Stimulated activated CD4-positive, alpha-beta T cell treated with anti-CD3 and anti-CD28 coated beads, Interleukin-1b, Interleukin-23, amount 100 ng/mL, for 48 hours (primary cell): ENCODE measurements at places on chromosomes 4 and X.

DNA sequence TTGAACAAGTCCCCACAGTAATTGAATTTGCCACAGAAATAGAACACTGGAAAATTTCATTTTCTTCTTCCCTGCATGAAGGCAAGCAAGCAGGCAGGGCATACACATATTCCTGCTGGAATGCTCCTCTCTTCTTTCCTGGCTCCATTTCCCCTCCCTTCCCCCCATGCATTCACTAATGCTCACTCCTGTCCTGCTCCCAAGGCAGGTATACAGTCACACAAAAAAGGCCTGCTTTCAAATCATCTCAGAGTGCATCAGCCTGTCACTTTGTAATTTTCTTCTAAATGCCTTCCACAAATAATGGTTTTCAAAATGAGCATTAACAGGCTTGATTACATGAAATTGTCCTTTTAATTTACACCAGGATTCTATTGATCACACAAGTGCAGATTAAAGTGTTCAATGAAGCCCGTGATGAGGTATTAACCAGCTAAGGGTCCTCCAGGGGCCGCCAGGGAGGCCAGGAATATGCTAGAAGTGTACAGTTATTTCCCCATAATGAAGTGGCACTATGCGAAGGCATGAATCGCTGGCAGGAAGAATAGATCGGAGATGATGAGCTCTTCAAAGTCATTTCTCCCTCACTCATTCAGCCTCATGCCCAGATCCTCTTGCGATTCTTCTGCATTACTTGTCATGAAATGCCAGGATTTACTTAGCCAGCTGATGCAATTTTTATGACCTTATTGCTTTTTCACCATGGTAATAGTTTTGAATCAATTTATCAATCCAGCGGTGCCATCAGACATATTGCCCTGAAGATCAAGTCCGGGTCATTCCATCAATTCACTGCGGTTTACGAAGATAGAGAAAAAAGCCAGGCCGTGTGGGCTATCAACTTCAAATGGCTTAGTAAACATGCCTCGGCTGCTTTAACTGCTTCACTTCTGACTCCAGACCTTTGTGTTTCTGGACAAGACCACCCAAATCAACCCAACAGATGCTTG is 243.5 kb downstream of the GPAT3 start:
- DNase-seq: no peak

DNA sequence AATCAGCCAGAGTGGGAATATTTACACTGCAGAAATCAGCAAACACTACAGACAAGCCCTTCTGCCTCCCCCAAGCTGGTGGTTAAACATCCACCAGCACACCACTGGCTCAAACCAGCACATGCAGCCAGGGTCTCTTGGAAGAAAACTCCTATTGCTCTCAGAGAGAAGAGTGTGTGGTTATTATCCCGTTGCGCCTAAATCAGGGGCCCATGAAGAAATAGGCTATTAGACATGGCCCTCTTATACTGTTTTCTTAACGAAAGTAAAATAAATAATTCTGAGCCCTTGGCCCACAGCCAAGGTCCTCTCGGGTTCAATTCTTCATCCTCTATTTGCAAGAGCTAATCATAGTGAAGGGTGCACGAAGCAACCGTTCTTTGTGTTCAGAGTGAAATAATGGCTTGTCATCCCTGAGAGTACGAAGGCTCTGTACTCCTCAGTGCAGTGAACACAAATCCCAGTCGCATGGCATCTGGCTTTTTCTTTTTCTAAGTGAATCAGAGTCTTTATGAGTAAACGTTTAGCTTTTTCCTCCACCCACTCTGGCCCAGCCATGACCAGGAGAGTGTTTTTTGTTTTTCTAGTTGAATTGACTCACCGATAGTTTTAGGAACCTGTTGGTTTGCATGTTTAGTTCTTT is 33.4 kb upstream of the RBM47 start:
- peak; percentile 67 for DNase-seq

GRCh38 chr4:144808034-144808433 is 162.1 kb downstream of the HHIP start:
- no peak for DNase-seq

DNA sequence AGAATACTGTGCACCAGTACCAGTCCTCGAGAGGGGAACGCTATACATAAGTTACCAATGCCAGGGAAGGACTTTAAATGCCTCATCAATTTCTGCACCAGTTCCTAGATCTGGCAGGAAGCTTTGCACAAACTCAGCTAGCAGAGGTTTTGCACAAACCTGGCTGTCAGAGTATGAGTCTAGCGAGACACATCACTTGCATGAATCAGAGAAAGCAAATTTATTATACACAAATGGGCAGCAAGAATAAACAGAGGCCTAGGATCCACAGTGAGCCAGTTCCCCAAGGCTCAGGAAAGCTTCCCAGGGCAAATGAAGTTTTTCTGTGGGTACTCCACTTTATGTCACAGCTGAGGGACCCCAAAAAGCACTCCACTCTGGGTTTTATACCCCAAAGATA is 523.5 kb downstream of the CFAP47 start:
- no peak for DNase-seq

DNA sequence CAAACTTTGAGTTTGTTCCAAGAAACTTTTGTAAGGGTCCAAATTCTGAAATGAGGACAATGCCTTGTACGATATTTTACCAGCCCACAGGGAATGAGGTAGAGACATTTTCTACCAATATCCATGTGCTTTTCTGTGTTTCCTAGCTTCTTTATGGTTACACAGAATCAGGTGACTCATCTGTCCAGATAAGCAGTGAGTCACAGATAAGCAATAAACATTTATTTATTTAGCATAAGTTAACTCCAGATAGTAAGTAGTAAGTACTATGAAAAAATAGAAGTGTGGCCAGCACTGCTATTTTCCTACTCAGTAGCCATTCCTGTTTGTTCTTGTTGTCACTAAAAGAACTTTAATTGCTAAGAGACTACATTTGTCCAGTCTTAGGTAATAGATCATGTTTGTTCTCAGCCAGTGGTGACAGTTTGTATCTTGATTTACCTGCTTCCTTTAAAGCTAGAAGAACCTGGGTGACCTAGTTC is 7.4 kb downstream of the AFF1 start:
- no peak for DNase-seq

DNA sequence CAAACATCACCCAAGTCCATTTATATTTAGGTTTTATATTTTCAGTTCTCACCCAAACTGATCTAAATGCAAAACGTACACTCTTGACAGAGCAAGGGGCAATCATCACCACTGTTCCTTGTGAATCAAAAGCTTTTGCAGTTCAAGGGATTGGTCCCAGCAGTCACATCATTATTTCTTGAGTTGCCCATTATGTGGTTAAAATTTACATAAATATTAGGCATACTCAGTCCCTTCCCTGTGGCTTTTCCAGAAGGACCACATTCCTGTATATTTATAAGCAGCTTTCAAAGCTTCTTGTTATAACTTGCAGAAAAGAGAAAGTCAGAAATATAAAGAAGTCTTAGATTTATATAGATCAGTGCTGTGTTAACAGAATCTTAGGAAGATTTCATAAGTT is 224.4 kb downstream of the CLCN4 start:
- DNase-seq: no peak
